Activated CD8-positive, alpha-beta T cell treated with anti-CD3 and anti-CD28 coated beads for 36 hours (primary cell): ENCODE measurements at places on chromosomes 3 and 15.
A peak's percentile ranks its signal among the peaks of the same experiment; 100 is the strongest.

- no peak for DNase-seq
These were observed 38.4 kb downstream of the NEDD4 start for GRCh38 chr15:55954862-55955605.

GRCh38 chr15:77964193-77964592, 113.3 kb downstream of the TBC1D2B start:
- no peak for DNase-seq

- DNase-seq: no peak
These were observed 1035.1 kb upstream of the NR2F2 start for GRCh38 chr15:95295363-95295762.

GRCh38 chr15:30922480-30923311, 19.0 kb downstream of the FAN1 start:
- no peak for DNase-seq

GRCh38 chr3:47047673-47048072, 68.2 kb downstream of the NBEAL2 start:
- no peak for DNase-seq

GRCh38 chr15:82091636-82092140, 45.9 kb upstream of the MEX3B start:
- DNase-seq: no peak

DNA sequence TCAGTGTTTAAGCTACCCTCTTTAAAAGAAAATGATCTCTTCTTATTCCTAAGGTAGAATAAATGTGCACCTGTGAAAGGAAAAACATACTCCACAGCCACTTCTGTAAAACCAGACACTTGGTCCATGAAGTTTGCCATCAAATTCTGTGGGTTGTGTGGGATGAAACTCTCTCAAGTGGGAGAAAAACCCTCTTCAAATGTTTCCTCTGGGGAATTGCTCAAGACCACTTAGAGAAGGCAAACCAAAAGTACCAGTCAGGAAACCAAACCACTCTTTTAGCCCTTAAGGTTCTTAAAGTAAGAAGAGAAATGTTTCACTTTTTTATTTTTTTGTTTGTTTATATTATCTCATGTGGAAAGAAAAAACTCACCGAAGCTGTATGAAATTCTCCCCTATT, 1.2 kb downstream of the COL8A1 start:
- DNase-seq: no peak

DNA sequence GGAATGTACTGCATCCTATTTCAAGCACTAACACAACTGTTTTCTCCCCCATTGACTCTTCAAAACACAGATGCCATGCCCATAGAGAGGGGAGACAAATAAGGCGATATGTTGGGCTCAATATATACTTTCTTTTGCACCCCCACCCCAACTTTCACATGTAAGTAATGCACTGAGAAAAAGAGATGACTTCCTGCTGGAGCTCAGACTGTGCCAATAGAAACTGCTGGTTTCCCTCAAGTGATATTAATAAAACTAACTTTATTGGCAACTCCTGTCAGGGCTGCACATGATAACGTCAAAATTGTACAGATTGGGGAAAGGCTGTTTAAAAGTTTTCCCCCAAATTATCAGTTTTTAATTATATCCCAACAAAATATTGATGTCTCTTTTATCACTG, 163.0 kb downstream of the TNIK start:
- DNase-seq: no peak

GRCh38 chr3:101036213-101036618, 43.0 kb upstream of the ABI3BP start:
- no peak for DNase-seq

- DNase-seq: no peak
These were observed 82.0 kb downstream of the BOC start for GRCh38 chr3:113293348-113293747.

- DNase-seq: no peak
These were observed 86.6 kb downstream of the EDEM1 start for GRCh38 chr3:5274091-5274490.

DNA sequence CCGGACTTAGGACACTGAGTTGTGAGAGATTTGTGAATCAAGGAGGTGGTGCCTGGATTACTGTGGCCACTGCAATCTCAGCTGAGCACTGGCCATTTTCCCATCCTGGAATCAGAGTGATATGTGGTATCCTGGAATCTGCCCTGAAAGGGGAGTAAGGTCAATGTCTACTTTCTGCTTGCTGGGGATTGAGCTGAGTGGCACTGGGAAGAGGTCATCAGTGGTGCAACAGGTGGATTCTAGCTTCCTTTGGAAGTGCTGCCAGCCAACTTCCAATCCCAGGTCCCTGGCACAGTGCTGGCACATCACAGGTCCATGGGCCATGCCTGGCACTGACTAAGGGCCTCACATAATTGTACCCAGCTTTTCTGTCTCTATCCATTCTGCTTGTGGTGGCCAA, 20.6 kb upstream of the TSEN2 start:
- DNase-seq: no peak

- no peak for DNase-seq
These were observed 7.9 kb downstream of the DGKG start for GRCh38 chr3:186354100-186354499.

- no peak for DNase-seq
These were observed 130.9 kb downstream of the LRRK1 start for GRCh38 chr15:101049856-101050622.

DNA sequence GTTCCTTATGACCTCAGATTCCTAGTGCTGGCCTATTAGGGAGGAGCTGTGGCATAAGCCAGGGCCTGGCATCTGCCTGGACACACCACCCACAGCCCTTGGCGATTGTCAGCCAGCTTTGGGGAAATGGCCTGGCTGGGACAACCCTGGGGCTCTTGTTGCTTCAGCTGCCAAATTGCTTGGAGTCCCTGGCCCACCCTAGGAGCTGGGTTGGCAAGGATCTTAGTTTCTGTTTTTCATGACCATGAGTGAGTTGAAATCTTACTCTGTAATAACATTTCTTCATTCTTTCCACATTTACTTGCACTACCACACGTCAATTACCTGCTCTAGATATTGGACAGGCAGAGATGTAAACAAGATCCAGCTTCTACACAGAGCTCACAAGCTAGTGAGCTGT, 1.9 kb upstream of the MYZAP start:
- no peak for DNase-seq

DNA sequence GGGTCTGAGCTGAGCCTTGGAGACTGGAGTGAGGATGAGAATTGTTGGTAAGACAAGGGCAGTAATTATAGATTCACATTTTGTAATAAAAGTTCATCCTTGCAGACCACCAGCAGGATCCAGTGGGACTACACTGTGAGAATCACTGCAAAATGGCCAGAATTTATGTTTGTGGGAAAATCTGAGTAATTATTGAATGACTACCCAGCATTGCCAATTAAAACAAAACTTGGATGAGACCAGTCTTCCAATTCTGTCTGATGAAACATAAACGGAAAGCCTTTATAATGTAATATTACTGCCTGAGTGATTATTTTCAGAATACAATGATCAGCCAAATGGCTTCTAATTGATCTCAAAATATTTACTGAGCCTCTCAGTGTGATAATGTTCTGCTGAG, 323.3 kb upstream of the C2CD4B start:
- no peak for DNase-seq

DNA sequence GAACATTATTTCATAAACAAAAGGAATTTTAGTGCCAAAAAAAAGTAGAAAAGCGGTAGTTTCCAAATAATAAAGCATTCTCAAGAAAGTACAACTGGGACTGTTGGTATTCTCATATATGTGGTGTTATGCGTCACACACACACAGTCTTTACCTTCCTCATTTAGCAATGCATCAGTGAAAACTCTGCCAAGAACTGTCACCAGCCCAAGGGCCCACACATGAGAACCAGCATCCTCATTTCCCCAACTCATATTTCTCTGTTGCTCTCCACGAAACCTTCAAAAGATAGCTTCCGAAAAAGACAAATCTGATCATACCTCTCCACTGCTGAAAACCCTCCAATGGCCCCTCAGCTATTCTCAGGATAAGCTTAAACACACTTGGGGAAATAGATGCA, 150.7 kb downstream of the CADPS start:
- DNase-seq: no peak

DNA sequence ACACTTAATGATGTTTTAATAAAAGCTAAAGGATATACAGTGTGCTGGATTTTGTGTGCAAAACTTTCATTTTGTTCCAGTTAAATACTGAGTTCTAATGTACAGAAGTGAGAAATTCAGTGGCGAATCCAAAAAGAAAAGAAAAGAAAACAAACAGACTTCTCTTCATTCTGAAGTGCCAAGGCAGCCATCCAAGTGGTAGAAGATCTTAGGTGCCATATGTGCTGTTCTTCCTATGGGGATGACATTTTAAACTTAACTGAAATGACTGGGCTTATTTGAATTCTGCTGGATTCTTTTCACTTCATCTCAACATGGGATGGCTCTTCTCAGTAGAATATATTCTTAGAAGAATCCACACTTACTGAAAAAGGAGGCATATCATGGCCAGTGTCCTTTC, 416.5 kb downstream of the ROBO2 start:
- DNase-seq: no peak

- DNase-seq: peak; percentile 14
These were observed 1.4 kb downstream of the SLTM start for GRCh38 chr15:58931987-58932588.

- DNase-seq: no peak
These were observed 232.5 kb downstream of the SHQ1 start for GRCh38 chr3:72615776-72616175.

DNA sequence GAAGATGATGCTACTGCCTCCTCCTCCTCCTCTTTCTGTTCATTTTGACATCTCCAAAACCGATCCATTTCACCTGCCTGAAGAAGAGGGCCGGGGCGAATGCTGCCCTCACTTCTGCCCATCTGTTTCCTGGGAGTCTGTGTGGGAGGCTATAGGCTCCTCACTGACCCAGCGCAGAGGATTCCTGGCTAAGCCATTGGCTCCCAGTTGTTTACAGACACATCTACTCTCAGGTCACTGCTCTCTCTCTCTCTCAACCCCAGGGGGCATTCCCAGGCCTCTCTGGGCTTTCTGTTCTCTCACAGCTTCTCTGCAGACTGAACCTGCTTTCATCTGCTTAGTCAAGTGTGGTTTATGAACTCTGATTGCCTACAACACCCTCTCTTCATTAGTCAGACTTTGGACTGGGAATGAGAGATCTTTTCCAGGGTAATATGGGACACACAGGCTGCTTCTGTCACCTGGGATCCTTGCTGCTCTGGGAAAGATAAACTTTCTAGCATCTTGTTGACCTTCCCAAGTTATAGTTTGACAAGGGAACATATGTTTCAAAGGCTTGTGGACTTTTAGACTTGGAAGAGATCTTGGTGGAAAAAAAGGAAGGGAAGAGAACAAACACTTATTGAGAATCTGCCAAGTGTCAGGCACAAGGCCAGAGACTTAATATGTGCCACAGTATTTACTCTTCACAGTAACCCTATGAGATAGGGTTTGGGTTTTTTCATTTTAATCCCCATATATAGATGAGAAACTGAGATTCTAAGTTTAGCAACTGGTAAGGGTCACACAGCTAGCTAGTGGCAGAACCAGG, 30.2 kb upstream of the USP3 start:
- DNase-seq: peak; percentile 82

DNA sequence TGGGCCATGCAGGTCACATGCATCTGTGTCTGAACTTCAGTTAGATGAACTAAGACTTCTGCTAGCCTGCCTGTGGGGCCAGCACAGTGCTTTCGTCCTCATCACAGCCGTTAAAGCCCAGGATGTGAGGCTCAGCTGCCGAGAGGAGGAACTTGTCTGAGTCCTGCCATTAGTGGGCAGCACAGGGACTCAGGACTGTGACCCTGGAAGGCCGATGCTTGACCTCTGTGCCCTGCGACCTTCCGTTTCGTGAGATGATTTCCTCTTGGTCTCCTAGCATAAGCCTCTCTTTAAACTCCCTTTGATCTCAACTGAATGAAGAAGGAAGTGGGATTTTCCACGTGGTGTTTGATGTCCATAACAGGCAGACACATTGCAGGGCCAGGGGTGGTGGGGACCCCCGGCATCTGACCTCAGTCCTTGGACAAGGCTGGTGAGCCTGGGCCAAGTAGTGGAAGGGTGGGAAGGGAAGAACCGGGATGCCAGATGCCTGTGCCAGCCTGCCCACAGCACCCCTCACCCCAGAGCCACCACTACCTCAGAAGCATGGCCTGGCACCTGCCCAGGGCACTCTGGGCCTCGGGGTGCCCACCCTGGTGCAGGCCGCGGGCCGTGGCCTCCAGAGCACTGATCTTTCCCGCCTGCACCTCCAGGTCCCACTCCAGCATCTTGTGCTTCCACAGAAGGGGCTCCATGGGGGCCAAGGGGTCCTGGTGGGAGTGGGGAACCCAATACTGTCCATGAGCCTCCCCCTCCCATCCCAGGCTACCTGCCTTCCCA, 21.6 kb downstream of the PLA2G4B start:
- DNase-seq: no peak

DNA sequence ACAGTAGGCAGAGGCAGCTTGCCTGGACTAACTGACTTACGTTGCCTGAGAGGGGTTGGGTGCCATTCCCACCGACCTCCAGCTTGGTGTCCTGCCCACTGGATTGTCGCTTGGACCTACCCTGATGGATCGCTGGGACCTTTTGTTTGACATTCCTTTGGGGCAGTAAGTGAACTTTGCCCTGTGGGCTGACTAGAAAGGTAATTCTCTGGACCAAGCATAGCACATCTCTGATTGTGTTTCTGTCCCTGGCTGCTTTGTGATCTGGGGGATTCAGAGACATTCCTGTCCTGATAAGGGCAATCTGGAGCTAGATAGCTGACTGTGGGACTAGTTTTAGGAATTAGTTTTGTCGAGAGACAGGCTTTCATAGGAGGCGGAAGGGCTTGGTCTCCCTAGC, 19.5 kb upstream of the IFT57 start:
- DNase-seq: no peak

DNA sequence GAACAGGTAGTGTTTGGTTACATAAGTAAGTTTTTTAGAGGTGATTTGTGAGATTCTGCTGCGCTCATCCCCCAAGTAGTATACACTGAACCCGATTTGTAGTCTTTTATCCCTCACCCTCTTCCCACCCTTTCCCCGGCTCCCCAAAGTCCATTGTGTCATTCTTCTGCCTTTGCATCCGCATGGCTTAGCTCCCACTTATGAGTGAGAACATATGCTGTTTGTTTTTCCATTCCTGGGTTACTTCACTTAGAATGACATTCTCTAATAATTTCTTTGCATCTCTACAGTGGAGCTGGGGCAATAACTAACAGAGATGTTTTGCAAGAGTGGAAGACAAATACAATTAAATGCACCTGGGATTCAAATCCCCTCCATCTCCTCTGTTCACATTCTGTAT, 93.2 kb downstream of the TP63 start:
- DNase-seq: no peak

DNA sequence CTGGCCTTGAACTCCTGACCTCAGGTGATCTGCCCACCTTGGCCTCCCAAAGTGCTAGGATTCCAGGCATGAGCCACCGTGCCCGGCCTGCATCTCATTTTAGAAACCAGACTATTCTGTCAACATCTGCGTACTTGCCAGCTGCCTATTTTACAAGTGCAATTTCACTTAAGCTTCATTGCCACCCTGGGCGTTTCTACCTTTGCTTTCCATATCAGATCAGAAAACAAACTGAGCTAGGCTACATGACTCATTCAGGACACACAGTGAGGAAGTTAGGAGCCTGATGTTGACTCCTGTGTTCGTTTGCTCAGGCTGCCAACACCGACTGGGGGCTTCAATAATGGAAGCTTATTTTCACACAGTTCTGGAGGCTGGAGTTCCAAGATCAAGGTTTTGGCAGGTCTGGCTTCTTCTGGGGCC, 42.3 kb upstream of the KLHL25 start:
- DNase-seq: no peak
